Amygdala (tissue), 56 donors: ENCODE measurements at places on chromosomes 2 and 18.

- no peak for DNase-seq
These were observed 14.6 kb downstream of the UGP2 start for GRCh38 chr2:63856303-63856603.

GRCh38 chr2:144801766-144802165, 281.8 kb upstream of the ZEB2 start:
- DNase-seq, result no peak

DNA sequence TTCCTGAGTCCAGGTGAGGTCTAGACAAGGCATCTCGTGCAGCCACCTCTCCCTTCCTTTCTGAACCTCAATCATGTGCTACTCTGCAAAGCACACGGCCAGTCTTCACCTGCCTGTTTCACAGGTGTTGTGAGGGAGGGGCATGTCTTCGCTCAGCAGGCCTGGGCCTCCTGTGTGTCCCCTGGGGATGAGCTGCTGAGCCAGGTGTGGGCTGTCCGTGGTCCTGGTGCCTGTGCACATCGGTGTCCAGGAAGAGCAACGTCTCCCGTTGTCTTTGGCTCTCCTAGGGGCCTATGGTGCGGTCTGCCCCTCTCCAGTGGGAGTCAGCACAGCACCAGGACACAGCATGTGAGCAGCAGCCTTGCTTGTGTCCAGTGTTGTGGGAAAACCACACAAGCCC, 16.7 kb downstream of the ARHGEF4 start:
- no peak for DNase-seq

DNA sequence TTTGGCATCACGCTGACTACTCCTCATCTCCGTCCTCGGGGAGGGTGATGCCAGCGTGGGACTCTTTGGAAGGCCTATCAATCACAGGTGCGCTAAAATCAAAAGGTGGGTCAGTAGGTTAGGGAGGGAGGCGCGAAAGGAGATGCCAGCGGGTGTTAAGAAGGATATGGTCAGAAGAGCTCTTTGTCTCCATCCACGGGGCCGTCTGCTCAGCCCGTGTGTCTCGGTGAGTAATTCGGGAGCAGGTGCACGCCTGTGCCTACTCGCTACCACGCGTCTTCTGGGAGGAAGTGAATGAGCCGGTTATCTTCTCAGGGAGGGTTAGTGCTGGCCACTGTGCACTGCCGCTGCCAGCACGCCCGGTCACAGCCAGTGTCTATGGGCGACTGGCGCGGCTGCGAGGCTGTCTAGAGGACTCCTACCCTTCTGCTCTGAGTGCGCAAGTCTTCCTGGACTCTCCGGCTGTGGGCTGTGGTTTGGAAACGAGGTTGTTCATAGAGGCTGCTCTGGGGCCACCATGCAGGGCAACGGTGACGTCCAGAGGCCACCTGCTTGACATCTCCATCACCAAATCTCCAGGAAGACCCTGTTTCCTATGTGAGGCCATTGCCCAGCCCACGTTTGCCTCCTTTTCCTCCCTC, 153.4 kb downstream of the MBP start:
- DNase-seq, result no peak

- no peak for DNase-seq
These were observed 8.8 kb upstream of the TTLL4 start for GRCh38 chr2:218701806-218702205.

GRCh38 chr2:105836840-105837692, 92.4 kb downstream of the NCK2 start:
- DNase-seq, result no peak

- no peak for DNase-seq
These were observed 10.6 kb downstream of the CFAP210 start for GRCh38 chr2:169683425-169684134.
